ENCODE measurements at places on chromosomes 3 and 15.
A peak's percentile ranks its signal among the peaks of the same experiment; 100 is the strongest.

- no peak for DNase-seq
Observed at GRCh38 chr3:185059766-185060165, 93.1 kb downstream of the C3orf70 start.

- no peak for DNase-seq
Observed at GRCh38 chr15:81002009-81002330, 1.2 kb downstream of the TLNRD1 start.

GRCh38 chr3:37892927-37893600 lies 31.4 kb downstream of the CTDSPL start:
- peak; percentile 81 for DNase-seq

GRCh38 chr3:108406063-108406660 lies 104.2 kb downstream of the MYH15 start:
- DNase-seq: no peak

- DNase-seq: peak; percentile 91
Observed at GRCh38 chr3:10189557-10190354, 25.0 kb downstream of the IRAK2 start.

GRCh38 chr3:4595710-4596113 lies 102.6 kb downstream of the ITPR1 start:
- DNase-seq: no peak

- DNase-seq: peak; percentile 68
Observed at GRCh38 chr3:12458901-12459300, 25.4 kb upstream of the TSEN2 start.

- no peak for DNase-seq
Observed at GRCh38 chr3:54858093-54858785, 69.6 kb downstream of the LRTM1 start.

GRCh38 chr3:179373938-179374337 lies 26.4 kb downstream of the MFN1 start:
- no peak for DNase-seq

GRCh38 chr3:13067778-13068177 lies 5.5 kb downstream of the IQSEC1 start:
- DNase-seq: no peak

DNA sequence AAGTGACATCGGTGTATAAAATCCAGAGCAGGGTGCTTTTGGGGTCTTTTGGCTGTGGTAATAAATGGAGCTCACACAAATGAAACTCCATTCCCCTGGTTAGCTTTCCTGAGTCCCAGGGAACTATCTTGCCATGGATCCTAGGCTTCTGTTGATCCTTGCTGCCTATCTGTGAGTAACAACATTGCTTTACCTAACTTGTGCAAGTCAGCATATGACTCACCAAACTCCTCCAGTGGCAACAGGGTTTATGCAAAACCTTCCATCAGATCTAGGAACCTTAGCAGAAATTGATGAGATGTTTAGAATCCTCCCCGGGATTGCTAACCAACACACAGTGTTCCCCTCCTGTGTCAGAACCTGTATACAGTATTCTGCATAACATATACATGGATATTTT lies 105.4 kb downstream of the SCAPER start:
- no peak for DNase-seq

DNA sequence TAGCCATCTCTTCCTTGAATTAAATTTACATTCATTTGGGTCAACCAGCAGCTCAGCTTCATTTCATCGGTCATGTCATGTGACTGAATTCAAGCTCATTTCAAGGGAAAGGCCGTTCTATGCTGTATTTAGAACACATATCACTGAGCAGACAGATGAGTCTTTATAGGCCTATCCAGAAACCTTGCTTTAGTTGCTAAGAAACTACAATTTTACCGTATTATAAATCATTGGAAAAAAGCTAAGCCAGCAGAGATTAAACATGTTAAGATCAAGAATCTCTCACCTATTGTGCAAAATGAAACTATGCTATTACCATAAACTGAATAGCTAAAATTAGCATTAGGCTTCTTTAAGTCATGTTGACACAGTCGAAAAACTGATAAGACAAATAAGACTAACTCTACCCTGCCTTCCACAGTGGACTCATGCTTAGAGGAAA lies 2.2 kb downstream of the NPTN start:
- DNase-seq: no peak

DNA sequence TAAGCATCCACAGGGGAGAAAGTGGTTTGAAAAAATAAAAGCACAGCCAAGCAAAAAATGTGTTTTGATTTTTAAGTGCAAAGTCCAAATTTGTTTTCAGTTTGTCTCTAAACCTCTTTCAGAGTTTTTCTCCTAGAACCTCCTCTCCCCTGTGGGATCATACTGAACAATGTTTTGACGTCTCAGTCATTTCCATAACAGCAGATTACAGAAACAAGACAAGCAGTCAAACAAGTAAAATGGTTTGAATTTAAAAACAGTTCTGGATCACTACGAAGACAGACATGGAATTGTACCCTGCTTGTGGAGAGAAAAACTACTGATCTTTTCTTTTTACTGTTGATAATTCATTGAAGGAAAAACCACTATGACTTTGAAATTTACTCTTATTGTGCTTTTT lies 245.7 kb upstream of the CNTN4 start:
- no peak for DNase-seq

GRCh38 chr3:156246961-156247725 lies 126.8 kb downstream of the KCNAB1 start:
- no peak for DNase-seq

GRCh38 chr3:24854748-24855147 lies 360.1 kb upstream of the THRB start:
- DNase-seq: no peak

- no peak for DNase-seq
Observed at GRCh38 chr3:18425641-18426257, 610 bp upstream of the SATB1 start.

GRCh38 chr3:29649815-29650547 lies 369.1 kb downstream of the RBMS3 start:
- no peak for DNase-seq

DNA sequence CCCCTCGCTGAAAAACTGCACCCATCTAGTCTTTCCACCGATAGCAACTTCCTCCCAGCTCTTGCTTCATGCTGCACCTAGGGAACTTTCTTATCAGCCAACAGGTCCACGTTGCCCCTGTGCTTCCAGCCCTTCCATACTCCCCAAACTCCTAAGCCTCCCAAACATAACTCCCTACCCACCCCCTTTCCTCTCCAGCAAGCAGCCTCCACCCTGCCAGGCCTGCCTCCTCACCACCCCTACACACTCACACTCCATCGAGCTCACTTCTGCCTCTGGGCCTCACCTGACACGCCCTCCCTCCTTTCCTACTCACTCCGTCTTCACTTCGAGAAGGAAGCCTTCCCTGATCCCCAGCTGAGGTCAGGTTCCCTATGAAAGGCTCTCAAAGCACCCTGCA lies 8.1 kb downstream of the INSYN1 start:
- DNase-seq: no peak

GRCh38 chr3:122067588-122068240 lies 12.6 kb downstream of the CD86 start:
- no peak for DNase-seq

GRCh38 chr15:75460646-75461045 lies 9.2 kb upstream of the SIN3A start:
- DNase-seq: no peak

- DNase-seq: no peak
Observed at GRCh38 chr15:77414789-77415442, 5.0 kb downstream of the PEAK1 start.

- DNase-seq: no peak
Observed at GRCh38 chr15:40011303-40011702, 27.7 kb downstream of the SRP14 start.

- no peak for DNase-seq
Observed at GRCh38 chr3:177563243-177563780, 366.0 kb upstream of the TBL1XR1 start.

GRCh38 chr3:176623468-176624150 lies 573.7 kb downstream of the TBL1XR1 start:
- DNase-seq: no peak

GRCh38 chr3:39101022-39101689 lies 6.3 kb downstream of the GORASP1 start:
- no peak for DNase-seq

DNA sequence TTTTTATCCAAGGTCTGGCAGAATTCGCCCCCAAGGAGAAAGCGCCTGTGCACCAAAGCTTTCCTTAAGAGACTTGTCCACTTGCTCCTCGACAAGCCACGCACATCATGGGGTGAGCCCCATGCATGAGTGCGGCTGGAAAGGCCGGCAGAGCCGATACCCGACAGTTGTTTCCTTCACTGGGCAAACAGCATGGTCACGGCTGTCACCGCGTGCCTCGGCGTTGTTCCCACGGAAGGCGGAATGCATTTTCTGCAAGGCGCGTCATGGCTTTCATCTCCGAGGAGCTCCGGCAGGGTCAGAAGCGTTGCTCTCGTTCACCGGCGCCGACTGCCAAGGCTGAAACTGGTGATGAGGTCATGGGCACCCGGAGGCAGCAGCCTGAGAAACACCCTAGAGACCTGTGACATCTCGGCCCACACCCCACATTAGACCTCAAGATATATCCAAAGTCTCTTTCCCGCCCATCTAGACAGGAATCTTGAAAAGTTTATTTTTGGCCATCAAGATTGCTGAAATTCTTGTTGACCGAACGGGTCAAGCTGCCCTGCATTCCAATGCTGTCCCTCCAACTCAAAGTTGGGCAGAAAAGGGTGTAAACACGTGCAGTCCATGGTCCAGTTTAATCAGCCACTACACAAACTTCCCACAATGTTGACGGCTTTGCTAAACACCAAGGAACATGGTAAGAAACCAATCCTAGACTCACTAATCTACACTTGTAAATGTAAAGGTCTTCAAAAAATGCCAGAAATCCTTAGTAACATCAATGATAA lies 604 bp upstream of the TJP1 start:
- peak; percentile 82 for DNase-seq

Data from right atrium auricular region (tissue), 2 donors.